ENCODE measurements at places on chromosomes 3 and 15.

GRCh38 chr15:63043335-63044076 is 959 bp downstream of the TPM1 start:
- DNase-seq: no peak

DNA sequence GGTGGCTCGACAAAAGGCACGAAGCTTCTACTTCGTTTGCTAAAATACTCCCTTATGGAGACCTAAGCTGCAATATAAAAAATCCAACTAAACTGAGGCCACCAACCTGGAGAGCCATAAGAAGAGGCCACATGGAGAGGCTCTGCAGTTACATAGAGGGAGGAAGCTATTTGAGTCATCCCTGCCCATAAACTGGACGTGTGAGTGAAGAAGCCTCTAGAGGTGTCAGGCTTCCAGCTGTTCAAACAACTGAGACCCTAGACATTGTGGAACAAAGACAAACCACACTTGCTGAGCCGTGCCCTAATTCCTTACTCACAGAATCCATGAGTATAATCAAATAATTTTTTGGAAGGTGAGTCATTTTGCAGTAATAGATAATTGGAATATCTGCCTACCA is 50.2 kb upstream of the GMNC start:
- DNase-seq: peak; percentile 4

- no peak for DNase-seq
Observed at GRCh38 chr15:37181339-37181738, 81.0 kb upstream of the MEIS2 start.

- DNase-seq: peak; percentile 16
Observed at GRCh38 chr15:48675436-48675835, 29.9 kb upstream of the FBN1 start.

DNA sequence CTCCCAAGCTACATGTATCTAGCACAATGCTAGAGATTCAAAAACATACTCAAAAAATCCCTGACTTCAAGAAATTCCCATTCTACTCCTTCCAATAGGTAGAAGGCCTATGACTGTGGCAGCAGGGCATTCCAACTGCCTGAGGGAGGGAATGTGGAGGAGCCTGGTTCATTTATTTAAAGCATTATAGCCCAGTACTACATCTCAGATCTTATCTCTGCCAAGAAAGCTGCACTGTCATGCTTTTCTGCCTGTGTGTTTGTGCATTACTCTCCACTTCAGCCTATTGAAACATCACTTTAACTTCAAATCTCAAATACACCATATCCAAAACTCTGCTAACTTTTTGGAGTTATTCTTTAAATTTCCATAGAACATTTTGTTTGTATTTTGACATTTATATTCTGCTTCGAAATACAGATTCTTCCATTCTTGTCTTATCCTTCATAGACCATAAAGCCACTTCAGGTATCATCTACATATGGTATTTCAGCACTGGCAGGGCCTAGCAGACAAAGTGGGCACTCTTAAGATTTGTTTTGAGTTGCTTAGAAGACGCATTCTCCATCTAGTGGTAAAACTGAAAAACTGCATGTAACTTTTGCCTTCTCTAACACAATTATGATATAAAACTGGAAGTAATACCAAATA is 59.1 kb upstream of the NEDD4 start:
- peak; percentile 68 for DNase-seq

GRCh38 chr3:10926256-10926810 is 66.2 kb upstream of the SLC6A1 start:
- DNase-seq: no peak
